ENCODE measurements at places on chromosomes 11 and 22.
A peak's percentile ranks its signal among the peaks of the same experiment; 100 is the strongest.

DNA sequence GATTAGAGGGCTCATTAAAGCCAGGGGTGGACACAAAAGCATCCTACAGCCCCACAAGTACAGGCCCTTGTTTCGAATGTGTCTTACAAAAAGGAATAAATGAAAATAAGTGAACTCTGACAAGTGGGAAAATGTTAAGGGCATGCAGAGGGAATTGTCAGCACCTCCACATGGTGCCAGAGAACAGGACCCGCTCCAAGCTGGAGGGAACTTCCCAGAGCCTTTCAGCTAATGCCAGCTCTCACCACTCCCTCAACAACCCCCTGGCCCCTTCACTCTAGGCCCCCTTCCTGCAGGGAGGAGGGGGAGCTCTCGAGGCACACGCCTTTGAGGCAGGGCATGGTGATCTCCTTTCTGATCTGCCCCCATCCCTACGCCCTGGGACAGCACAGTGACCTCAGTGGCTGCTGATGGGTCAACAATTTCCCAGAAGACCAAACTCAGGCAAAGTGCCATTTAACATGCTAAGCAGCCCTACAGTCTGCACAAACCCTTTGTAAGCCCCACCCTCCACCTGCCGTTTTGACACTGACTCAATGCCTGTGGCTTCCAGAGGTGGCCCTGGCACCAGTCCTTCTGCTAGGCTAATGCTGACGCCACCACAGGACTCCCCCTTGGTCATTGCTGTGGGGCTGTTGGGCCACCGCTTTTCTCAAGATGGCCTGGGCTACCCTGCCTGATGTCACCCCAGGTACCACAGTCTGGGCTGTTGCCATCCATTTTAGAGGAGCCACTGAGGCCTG, 12.5 kb upstream of the CHST1 start:
- no peak for DNase-seq

DNA sequence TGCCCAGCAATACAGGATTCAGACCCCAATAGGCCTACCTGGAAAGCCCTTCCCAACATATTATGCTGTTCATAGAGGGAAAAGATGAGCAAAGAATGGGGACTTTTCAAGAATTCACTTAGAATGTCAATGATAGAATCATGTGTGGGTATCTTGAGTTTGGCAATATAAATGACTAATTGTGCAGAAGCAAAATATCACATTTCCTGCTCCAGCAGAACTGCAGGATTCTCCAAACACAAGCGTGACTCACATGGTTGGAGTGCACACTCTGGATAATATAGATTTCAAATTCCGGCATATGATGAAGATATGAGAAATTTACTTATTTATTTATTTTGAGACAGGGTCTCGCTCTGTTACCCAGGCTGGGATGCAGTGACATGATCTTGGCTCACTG, 12.5 kb upstream of the APOL5 start:
- DNase-seq, result no peak

GRCh38 chr11:103530257-103530656, 421.0 kb downstream of the DYNC2H1 start:
- DNase-seq, result no peak

- DNase-seq, result peak; percentile 32
These were observed 67.1 kb downstream of the CD82 start for GRCh38 chr11:44632466-44633123.

GRCh38 chr11:118641397-118642019, 34.1 kb downstream of the PHLDB1 start:
- no peak for DNase-seq

- DNase-seq, result no peak
These were observed 18.7 kb upstream of the BDNF start for GRCh38 chr11:27718863-27719545.

- DNase-seq, result no peak
These were observed 5.1 kb downstream of the SCN4B start for GRCh38 chr11:118147502-118147901.

DNA sequence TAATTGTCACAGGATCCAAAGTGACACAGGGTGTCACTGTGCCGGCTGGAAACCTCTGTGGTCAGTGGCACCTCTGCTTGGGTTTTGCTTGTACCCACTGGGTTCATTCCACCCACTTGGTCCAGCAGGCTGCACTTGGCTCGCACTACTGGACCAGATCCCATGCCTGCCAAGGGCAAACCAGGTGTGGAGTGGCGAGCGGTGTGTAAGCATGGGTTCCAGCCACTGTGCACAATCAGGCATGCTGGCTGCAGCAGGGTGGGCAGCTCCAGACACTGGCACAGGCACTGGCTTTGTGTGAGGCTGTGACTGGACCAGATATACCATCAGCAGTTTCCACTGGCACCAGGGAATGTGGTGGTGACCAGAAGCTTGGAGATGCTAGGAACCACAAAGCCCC, 261.4 kb downstream of the KCNA4 start:
- no peak for DNase-seq

DNA sequence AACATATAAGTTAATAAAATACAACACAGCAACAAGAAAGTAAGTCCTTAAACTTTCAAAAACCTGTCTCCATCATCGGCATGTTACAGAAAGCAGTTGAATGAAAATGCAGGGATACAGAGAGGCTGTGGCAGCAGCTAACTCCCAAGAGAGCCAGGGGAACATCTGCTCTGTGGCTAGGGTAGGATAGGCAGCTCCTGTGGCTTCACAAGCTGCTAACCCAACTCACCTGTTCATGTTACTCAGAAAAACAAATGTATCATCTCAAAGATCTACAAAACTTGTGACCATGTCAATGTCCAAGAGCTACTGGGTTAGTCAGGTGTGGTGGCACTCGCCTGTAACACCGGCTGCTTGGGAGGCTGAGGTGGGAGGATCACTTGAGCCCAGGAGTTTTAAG, 15.2 kb upstream of the PLAAT3 start:
- DNase-seq, result no peak

DNA sequence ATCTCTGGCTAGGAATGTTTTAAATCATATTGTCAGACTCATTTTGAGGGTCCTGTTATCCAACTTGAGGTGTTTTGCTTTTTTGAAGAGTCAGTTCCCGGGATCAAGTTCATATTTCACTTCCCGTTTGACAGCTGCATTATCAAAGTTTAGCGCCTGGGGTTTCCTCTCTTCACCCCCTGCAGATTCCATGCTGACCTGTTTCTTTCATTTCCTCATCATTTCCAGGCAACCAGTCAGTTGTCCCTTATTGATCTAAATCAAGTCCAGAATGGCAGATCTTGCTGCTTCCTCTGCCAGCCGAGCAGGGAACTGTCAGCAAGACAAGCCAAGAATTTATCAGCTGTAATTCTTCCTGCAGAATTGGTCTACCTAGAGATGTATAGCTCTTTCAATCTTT, 197.6 kb upstream of the SYN3 start:
- no peak for DNase-seq

GRCh38 chr11:118921929-118922744, 3.6 kb downstream of the BCL9L start:
- no peak for DNase-seq

DNA sequence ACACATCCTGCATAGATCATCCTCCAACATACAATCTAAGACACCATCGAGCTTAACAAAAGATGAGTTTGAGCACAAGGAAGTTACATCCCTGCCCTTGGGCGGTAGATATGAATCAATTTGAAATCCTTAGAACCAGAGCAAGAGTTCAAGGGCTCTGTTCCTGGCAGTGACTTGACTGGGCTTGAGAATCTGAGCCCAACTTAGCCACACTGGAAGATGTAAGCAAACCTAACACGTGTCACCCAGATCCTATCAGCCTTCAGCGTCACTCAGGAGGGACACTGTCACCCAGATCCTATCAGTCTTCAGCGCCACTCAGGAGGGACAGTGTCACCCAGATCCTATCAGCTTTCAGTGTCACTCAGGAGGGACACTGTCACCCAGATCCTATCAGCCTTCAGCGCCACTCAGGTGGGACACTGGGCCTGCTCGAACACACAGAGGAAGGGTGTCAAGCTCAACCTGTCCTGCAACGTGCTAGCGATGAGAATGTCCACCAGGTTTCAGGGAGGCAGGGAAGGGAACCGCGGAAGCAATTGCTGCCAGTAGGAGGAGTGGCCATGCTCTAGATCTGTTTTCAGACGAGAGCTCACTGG, 32.8 kb upstream of the CTSD start:
- DNase-seq, result no peak

DNA sequence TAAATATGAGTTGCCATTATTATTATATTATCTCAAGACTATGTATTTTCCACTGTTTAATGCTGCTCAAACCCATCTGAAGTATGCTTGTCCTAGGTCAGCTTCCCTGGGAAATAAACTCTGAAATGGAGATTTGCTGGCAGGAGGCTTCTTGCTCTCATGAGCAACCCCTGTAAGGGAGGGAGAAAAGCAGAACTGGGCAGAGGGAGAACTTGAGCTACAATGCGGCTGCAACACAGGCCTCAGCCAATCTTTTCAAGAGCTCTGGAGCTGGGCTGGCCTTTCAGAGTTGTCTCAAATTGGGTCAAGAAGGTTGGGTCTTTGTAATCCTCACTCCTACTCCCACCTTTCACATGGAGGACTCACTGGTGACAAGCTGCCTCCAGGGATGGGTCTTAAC, 412.6 kb downstream of the TENM4 start:
- DNase-seq, result no peak

- no peak for DNase-seq
These were observed 33.1 kb downstream of the TMEM225 start for GRCh38 chr11:123852321-123852720.

DNA sequence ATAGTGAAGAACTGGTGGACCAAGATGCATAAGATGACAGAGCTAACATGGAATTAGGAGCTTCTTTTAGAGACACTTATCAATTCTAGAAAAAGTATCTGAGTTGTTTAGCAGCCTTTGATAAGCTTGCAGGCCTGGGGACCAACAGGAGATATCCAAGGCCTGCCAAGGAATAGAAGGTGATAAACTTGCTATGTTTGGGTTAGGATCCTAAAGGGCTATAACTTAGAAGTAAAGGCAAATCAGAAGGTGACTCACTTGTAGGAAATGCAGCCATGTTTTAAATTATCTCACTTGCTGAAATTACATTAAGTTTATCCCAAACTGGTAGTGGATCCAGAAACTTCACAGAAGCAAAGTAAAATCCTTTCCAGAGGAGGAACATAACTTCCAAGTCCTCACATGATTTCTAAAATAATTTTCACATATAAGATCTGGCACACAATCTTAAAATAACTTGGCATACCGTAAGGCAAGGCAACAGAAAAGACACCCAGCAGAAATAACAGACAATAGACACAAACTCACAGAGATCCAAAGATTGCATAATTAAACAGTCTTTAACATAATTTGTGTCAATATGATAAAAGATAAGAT, 69.6 kb upstream of the TEAD1 start:
- DNase-seq, result no peak

DNA sequence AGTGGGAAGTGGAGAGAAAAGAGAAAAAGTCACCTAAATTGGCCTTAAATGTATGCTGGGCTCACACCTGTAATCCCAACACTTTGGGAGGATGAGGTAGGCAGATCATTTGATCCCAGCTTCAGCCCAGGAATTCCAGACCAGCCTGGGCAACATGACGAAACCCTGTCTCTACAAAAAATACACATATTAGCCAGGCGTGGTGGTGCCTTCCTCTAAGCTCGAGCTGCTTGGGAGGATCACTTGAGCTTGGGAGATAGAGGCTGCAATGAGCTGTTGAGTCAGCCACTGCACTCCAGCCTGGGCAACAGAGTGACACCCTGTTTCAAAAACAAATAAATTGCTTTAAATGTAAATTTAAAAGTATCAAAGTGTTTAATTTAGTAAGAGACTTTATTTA, 3.9 kb downstream of the CBL start:
- DNase-seq, result no peak

DNA sequence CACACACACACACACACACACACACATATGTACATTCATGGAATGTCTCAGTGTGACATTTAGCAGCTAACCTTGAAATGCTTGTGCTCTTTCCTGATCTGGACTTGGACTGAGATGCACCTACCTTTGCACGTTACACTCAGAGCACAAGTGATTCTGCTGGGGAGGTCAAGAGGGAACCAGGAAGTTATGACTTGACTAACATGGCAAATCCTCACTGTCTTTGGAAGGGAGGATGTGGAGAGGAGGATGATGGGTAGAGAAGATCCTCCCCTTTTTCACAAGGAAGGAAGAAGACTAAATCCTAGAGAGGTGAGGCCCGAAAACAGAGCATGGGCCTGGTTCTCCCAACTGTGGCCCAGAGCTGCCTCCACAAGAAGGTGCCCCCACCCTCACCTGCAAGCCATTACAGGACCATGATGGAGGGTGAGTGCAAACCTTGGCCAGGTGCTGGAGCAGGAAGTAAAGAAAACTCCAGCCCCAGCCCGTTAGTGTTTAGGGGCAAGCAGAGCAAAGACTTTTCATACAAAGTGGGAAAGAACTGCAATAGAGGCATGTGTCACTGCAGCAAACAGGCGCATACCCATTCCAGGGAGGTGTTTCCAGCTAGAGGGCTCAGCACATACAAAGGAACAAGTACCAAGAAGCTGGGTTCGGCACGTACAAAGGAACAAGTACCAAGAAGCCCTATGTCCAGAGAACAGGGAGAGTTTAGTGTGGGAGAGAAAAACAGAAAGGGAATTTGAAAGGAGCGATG, 26.4 kb downstream of the SCN4B start:
- DNase-seq, result no peak

DNA sequence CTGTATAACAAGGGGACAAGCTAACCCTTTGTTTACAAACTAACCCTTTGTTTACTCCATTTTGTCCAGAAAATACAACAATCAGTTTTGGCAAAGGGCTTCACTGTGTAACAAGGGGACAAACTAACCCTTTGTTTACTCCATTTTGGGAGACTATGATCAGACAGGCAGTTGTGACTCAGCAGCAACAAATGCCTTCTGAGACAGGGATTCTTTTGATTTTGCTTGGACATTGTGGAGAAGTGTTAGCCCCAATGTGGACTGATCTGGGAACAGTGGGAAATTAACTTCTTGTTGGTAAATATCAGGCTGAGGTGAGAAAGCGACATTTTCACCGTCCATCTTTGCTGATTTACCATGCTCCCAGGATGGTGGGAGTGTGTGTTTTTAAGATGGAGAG, 983 bp downstream of the EHF start:
- DNase-seq, result no peak

DNA sequence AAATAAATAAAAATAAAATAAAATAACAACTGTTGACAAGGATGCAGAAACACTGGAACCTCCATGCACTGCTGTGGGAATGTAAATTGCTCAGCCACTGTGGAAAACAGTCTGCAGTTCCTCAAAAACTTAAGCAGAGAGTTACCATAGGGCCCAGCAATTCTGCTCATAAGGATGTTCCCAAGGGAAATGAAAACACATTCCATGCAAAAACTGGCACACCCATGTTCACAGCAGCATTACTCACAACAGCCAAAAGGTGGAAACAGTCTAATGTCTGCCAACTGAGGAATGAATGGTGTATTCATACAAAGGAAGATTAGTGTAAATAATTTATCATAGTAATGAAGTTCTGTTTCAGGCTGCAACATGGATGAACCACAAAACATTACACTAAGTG, 3.2 kb upstream of the KRTAP5-10 start:
- no peak for DNase-seq
